Central memory CD8-positive, alpha-beta T cell (primary cell): ENCODE measurements at places on chromosomes 12 and 14.

GRCh38 chr12:115973968-115974724, 303.3 kb downstream of the MED13L start:
- DNase-seq = no peak

DNA sequence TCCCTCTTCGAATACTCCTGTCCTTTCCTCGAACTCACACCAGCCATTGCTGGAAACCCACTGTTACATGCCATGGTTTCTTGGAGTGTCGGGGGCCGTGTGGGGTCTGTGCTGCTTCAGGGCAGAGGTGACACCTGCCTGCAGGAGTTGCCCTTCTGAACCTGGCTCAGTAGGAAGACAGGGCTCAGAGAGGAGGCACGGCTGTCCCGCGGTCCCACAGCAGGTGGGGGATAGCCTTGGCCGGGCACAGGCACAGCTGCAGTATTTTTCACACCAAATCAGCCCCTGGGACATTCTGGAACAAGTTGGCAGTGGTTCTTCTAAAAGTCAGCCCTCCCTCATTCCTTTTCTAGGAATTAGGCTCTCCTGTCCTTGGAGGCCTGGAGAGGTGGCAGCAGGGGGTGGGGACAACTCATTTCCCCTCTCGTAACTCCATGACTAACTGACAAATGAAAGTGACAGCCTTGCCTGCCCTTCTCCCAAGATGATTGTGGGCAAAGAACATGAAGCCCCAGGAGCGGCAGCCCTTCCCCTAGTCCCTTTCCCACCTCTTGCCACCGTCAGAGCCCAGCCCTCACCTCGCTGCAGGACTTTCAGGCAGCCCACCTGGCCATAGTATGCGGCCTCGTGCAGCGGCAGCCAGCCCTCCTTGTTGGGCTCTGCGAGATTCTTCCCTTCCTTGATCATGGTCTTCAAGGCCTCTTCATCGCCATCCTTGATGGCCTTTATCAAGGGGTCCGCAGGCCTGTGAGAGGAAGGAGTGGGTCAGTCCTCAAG, 22.4 kb downstream of the ASB2 start:
- no peak for DNase-seq

DNA sequence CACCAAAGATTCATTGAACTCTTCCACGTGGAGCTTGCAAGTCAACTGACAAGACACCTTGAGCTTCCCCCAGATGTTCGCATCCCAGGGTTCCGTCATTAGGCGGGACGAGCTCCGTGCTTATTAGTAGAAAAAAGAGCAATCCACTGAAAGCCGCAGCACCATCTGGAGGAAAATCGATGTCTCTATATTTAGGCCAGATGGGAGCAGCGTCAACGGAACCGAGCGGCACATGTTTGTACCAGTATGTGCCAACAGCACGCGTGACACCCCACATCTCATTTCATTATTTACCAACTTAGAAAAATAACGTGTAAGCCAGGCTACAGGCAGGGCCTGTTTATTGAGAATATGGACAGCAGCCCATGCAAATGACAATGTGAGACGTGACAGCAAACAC, 45.8 kb upstream of the TMEM132D start:
- DNase-seq = no peak

DNA sequence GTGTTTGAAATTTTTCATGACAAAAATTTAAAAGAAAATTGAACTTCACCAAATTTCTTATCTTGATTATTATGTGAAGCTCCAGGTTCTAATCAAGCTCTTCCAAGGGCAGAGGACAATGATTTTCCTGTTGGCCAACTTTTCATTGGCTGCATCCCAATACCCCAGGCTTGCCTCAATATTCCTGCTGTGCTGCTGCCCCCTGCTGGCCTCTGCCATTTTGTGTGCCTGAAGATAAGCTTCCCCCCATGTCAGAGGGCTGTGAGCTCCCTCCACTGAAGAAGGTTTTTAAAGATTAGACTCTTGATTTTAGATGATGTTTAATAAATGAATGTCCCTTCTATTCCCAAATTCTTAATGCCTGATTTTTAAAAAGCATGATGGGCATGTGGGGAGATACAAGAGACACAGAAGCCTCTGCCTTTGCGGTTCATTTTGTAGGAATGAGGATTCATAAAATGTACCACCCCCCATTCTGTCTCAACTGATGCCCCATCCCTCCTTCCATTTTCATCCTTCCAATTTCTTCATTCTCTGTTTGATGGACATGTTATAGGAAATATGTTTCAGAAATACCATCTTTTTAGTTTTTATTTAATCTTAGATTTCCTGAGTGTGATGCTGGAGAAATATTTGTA, 76.7 kb upstream of the RGS6 start:
- no peak for DNase-seq
